ENCODE measurements at places on chromosomes 5 and 9.

- no peak for DNase-seq
Measured at GRCh38 chr5:79560771-79561524, 47.0 kb upstream of the HOMER1 start.

DNA sequence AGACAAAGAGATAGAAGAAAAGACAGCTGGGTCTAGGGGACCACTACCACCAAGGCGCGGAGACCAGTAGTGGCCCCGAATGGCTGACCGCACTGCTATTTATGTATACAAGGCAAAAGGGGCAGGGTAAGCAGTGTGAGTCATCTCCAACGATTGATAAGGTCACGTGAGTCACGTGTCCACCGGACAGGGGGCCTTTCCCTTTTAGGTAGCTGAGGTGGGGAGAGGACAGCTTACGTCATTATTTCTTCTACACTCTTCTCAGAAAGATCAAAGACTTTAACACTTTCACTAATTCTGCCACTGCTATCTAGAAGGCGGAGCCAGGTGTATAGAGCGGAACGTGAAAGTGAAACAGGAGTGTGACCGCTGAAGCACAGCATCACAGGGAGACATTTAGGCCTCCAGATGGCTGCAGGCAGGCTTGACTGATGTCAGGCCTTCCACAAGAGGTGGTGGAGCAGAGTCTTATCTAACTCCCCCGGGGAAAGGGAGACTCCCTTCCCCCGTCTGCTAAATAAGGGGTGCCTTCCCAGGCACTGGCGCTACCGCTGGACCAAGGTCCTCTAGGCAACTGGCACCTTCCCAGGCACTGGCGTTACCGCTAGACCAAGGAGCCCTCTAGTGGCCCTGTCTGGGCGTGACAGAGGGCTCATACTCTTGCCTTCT, 6.1 kb upstream of the PRR16 start:
- peak; percentile 67 for DNase-seq

DNA sequence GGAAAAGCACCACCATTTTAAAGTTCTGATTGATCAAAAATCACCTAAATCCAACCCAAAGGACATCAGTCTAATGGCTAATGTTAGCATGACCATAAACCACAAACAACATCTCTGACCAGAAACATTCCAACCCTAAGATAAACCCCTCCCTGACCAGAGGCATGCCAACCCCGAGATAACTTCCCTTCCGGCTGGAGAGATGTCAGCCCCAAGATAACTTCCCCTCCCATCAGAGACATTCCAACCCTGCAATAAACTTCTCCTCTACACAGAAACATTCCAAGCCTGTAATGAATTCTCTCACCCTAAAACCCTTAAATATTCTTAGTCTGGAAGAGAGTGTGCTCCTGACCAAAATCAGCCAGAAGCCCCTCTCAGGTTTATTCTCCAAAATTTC, 364.3 kb downstream of the KCNN2 start:
- DNase-seq, result no peak

- no peak for DNase-seq
Measured at GRCh38 chr9:33273972-33274328, 9.1 kb downstream of the CHMP5 start.

GRCh38 chr5:42597318-42597937, 159.2 kb upstream of the CCDC152 start:
- no peak for DNase-seq
